ENCODE measurements at places on chromosomes 13 and 19. TPM values are rescaled to one million over a fixed set of nuclear protein-coding genes. Genes with fewer than 3 reads are reported as not detected.

ZNF571 gene
- 2.3 TPM for total RNA-seq

KRTDAP gene
- total RNA-seq = not detected

SMIM44 gene
- total RNA-seq = not detected

KIR2DL4 gene
- total RNA-seq = not detected

SLC10A2 gene
- not detected for total RNA-seq

VASP gene
- total RNA-seq = 58.6 TPM

FCHO1 gene
- 0.29 TPM for total RNA-seq

ZNF442 gene
- 3.5 TPM for total RNA-seq

C5AR2 gene
- not detected for total RNA-seq

ZNF256 gene
- total RNA-seq = 3.3 TPM

MIA gene
- 0.83 TPM for total RNA-seq

SPTBN4 gene
- total RNA-seq = 18.4 TPM

IGLON5 gene
- not detected for total RNA-seq

SYCN gene
- not detected for total RNA-seq

PSG1 gene
- total RNA-seq = 0.58 TPM

PTH2 gene
- total RNA-seq = not detected

ZNF28 gene
- 14.4 TPM for total RNA-seq

GRIK5 gene
- total RNA-seq = 0.66 TPM

ZNF814 gene
- 10.3 TPM for total RNA-seq

PCDH17 gene
- total RNA-seq = 0.15 TPM

ATP4A gene
- total RNA-seq = not detected

ZNF506 gene
- total RNA-seq = 20.7 TPM

TLE6 gene
- total RNA-seq = 0.87 TPM

GJB6 gene
- total RNA-seq = not detected

ONECUT3 gene
- not detected for total RNA-seq

LIM2 gene
- total RNA-seq = not detected

PLK5 gene
- not detected for total RNA-seq

KIR2DL1 gene
- total RNA-seq = not detected

ZNF285 gene
- 9.5 TPM for total RNA-seq

NLRP4 gene
- total RNA-seq = not detected

F10 gene
- 33.4 TPM for total RNA-seq

CSNK1G2 gene
- 44.8 TPM for total RNA-seq

MYCBP2 gene
- total RNA-seq = 80.7 TPM

SULT2A1 gene
- not detected for total RNA-seq

NFIX gene
- total RNA-seq = 204 TPM

TUBA3C gene
- not detected for total RNA-seq

UHRF1 gene
- 12.7 TPM for total RNA-seq

CACNG6 gene
- total RNA-seq = not detected

ZNF813 gene
- total RNA-seq = 3.5 TPM

R3HDM4 gene
- total RNA-seq = 16.6 TPM

HSPBP1 gene
- 28.8 TPM for total RNA-seq

ZNF541 gene
- not detected for total RNA-seq

GGACT gene
- 4.0 TPM for total RNA-seq

FFAR2 gene
- total RNA-seq = not detected

PTPRS gene
- total RNA-seq = 479 TPM

ZNF582 gene
- 2.6 TPM for total RNA-seq

OR7D2 gene
- not detected for total RNA-seq

Measured in smooth muscle cell of trachea (primary cell).